ENCODE measurements at places on chromosomes 1 and 21.

DNA sequence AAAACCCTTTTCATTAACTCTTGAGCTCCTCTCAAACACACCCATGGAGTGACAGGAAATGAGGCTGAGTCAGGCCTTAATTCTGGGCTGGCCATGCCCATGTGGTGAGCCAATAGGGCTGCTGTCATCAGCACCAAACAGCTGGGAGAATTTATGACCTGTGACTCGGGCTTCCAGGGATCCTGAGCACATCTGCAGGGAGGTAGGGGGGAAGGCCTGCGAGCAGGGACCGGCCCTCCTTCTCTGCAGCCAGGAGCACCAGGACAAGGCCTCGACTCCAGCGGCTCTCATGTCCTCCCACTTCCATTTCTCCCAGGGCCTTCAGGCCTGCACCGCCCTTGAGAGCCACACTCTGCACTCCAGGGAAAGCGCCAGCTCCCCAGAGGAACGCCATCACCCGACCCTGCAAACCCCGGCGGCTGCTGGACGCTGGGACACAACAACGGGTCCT lies 14.6 kb downstream of the RIPK4 start:
- no peak for DNase-seq

- no peak for DNase-seq
Observed at GRCh38 chr1:199310708-199311107, 671.9 kb downstream of the PTPRC start.

- peak; percentile 16 for DNase-seq
Observed at GRCh38 chr1:106268070-106268469, 788.4 kb upstream of the PRMT6 start.

DNA sequence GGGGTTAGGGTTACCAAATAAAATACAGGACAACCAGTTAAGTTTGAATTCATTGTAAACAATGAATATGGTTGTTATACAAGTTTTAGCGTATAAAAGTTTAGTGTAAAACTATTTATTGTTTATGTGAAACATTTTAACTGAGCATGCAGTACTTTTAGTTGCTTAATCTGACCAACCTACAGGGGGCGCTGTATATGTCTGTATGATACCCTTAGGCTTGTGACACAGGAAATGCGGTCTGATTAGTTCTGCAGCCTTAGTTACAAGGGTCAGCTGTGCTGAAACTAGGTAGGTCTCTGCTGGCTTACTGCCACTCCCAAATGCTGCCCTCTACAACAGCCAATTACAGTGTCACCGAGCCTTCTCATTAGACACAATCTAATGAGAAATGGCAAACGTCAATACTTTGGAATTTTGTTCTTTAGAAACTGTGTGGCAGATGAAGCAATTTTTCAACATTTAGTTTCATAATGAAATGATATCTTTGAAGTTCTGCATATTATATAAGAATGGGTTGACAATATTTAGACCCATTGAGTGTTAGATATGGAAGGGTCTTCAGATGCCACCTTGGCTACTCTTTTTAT lies 56.2 kb downstream of the NTNG1 start:
- DNase-seq, result no peak

DNA sequence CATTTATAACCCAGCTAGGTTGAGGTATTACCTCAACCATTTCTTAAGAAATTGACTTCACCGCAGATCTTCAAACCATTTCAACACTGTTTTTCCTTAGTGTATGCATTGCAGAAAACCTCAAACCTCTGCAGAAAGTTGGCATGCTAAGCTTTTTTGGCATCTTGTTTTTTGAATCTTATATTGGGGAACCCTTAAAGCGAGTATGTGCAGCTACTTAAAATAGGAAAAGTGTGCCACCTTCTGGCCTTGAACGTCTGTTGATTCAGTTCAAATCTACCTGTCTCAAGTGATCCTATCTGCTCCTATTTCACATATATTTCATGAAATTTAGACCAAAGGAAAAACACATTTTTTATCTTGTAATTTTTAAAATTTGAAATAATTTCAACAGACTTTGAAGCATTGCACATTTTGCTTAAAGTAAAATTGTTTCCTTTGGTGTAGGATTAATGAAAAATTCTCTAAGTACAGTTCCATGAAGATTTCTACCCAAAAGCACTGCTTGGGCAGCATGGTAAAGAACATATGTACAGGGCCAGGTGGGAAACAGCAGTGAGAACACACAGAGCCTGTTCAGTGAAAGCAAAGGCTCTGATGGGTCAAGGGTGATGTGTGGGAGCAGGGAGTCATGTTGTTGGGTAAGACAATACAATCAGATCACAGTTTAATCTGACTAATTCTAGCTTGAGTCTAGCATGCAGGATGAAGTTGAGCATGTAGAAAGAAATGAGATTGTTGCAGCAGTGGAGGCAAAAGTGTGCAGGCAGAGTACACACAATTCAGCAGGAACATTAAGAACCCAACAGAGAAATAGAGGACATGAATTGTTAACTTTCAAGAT lies 17.2 kb downstream of the HENMT1 start:
- peak; percentile 82 for DNase-seq

DNA sequence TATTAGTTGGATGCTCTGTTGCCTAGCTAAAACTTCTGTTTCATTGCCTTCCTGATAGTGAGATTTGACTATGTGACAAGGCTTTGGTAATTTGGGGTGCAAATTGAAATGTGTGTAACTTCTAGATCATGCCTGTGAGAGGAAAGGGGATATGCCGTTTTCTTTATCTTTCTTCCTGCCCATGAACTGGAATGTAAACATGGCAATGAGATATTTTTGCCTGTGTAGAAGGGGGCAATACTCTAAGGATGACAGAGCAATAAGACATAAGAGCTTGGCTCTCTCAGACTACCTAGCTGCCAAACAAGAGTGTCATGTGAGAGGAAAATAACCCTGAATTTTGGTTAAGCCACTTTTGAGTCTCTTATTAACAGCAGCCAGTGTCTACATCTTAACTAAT lies 49.7 kb downstream of the RAP1A start:
- DNase-seq, result peak; percentile 27

DNA sequence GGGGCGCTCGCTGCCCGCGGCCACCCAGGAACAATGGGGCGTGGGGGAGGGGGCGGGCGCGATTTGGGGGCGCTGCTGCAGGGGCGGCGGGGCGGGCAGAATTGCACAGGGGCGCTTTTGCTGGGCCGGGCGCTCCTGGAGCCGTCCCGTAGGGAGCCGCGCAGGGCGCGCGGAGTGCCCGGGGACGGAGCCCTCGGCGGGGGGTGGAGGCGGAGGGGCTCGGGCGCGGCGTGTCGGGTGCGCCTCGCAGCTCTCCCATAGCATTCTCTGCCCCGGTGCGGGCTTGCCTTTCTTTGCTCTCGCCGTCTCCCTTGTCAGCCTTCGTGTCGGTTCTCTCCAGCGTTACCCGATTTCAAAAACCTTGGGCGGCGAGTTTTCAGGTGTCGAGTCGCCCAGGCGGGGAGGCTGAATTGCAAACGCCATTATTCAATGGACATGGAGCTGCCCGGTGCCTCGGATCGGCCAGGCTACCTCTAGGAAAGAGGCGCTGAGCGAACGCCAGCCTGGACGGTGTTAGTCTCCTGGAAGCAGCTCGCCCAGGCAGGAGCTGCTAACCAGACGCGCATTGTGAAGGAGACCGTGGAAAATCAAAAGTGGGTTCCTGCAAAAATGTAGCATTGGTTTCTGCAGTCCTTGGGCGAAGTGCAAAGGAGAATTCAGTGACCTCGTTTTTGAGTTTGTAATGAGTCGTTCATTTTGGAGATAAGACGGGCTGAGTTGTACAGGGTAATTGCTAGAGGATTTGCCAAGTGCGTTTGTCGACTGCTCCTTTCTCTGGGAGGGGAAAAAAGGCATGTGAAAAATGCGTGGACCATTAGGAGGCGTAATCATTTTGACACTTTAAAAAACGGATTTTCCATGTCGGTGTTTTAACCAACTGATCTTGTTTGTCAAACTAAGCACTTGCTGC lies 626 bp downstream of the CXADR start:
- DNase-seq, result no peak

DNA sequence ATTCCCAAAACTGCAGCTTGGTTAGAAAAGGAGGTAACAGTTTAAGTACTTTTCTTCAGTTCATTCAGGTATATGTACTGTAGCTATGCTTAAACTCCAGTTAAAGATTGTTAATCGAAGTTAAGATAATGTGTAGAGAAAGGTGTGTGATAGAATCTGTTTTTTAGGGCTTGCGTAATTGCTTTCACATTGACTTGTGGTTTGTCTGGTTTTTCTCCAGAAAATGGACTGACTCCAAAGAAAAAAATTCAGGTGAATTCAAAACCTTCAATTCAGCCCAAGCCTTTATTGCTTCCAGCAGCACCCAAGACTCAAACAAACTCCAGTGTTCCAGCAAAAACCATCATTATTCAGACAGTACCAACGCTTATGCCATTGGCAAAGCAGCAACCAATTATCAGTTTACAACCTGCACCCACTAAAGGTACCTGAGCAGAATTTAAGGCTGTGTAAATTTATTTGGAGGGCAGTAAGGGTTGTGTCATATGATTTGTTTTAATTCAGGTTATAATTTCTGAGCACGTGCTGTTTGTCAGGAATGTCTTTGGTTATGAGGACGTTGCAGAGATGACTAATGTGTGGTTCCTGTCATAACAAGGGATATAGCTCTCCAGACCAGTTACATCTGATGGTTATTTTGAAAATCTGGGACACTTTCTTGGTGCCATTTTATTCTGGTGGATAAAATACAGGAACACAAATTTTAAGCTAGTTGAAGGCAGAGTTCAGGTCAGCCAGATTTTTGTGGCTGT lies 26.0 kb downstream of the ATF6 start:
- DNase-seq, result peak; percentile 7

GRCh38 chr1:25021591-25022215 lies 91.6 kb upstream of the RUNX3 start:
- no peak for DNase-seq

GRCh38 chr21:36452281-36452825 lies 27.6 kb downstream of the CLDN14 start:
- no peak for DNase-seq

Measured in fibroblast of gingiva (primary cell).